Kidney glomerular epithelial cell (primary cell): ENCODE measurements at places on chromosomes 16 and 17.

DNA sequence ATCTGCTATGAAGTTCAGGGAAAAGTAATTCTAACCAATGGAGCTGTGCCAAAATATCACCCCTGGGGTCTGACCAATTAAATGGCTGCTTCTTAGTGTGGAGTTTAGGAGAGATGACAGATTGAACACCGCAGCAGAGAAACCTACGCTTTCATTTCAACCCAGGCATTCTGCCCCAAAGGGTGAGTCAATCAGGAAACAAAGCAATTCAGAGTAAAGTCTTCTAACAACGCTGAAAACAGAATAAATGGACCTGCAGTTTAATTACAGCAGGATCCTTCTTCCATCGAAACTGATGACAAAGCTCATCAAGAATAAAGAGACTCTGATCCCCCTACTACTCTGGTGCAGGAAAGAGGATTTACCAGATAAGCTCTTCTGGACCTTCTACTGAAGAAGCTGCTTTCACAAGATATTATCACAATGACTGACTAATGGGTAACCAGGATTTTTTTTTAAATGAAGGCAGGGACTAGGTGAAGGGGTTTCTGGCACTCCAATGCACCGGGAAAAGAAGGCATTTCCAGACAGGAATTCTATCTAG is 16.7 kb downstream of the RFFL start:
- no peak for DNase-seq

DNA sequence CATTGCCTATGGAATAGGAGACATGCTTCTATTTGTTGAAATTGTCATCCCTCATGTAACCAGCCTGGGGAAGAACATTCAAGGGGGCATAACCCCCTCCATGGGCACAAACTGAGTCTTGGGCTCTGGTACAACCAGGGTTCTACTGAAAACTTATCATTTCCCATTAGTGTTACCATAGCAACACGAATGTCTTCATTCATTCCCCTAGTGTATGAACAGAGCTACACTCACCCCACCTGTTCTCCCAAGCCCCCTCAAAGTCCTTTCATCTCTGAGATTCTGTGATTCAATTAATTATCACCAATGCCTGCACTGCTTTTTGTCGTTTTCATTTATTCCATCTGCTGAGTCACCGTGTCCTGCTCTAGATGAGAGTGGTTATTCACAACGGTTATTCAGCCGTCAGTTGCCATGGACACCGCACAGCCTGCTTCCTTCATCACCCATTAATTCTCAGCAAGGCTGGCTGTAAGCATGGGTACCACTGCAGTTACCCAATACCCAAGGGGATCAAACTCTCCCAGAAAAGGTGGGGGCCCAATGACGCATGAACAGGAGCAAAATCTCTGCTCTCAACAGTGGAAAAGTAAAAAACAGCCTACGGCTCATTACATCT is 1.6 kb upstream of the GAST start:
- DNase-seq = peak; percentile 45

GRCh38 chr16:47110939-47111338 is 32.8 kb downstream of the NETO2 start:
- DNase-seq = no peak

- no peak for DNase-seq
These were observed 46.3 kb upstream of the CCL1 start for GRCh38 chr17:34409352-34409751.

DNA sequence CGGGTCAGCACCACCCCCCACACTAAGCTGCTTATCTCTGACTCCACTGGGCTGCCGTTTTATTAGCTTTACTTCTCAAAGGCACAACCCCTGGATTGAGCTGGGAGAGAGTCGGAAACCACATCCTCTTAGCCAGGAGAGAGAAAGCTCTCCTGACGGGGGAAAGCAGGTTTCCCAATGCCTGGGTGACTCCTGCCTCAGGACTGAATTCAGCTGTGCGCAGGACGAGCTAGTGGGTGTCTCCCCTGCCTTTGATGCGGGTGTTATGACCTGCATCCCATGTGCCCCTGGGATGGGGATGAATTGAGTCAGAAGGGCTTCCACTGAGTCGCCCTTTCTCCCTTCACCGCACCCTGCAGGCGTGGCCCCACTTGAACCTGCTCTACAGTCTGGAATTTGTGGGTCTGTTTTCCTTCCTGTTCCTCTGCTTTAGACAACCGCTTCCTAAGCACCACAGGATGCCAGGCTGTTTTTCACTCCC is 819.2 kb upstream of the EEF2KMT start:
- DNase-seq = no peak

DNA sequence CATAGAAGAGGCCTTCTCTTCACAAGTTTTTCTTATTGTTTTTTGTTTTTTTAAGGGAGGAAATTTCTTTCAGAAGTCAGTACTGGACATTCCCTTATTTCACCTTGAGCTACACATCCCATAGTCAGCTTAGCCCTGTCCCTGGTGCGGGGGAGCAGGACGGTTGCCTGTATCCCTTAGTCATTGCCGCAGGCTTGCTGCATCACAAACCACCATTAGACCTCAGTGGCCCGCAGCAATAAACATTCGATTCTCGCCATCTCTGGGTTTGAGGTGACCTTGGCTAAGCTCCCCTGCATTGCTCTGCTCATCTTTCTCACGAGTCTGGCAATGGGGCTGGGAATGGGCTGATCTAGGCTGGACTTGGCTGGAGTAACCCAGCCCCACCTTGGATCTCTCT is 692.5 kb downstream of the WWOX start:
- DNase-seq = no peak

DNA sequence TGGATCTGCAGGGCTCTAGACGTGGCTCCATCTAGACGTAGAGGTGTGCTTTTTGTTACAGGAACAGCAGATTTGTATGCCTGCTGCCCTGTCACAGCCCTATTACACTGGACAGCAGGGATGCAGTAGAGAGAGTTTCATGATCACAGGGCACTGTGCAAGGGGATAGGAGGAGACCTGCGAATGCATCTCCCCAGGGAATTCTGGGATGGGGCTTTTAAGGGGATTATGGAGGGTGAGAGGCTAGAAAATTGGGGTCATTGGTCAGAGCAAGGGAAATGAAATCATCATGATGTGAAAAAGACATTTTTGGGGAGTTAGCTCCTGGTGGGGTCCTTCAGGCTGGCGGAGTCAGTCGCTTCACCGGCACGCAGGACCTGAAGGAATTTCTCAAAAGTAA is 3.9 kb upstream of the NUPR1 start:
- no peak for DNase-seq

DNA sequence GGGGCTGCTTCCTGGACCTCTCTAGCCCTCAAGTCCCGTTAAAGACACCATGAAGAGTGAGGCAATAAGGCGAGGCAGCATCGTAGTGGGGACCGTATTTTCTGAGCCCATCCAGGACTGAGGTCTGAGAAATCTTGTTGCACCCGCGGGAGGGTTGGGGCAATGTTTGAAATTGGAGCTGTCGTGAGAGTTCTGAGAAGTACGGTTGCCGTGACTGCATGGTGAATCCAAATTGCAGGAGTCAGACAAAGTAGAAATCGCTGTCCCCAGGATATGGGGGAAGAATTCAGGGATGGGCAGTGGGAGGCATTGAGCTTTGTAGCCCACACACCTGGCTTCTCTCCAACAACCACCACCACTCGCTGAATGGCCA is 42.0 kb upstream of the RPL38 start:
- DNase-seq = no peak

GRCh38 chr17:42408061-42408460 is 15.0 kb downstream of the CAVIN1 start:
- DNase-seq = no peak

- DNase-seq = no peak
These were observed 27.3 kb downstream of the NGFR start for GRCh38 chr17:49522357-49522890.

GRCh38 chr16:15894571-15895374 is 6.4 kb upstream of the CEP20 start:
- DNase-seq = no peak

GRCh38 chr16:55489119-55489955 is 10.3 kb downstream of the MMP2 start:
- DNase-seq = no peak

GRCh38 chr16:81679721-81680430 is 99.2 kb upstream of the PLCG2 start:
- DNase-seq = no peak

GRCh38 chr17:35175638-35176415 is 18.4 kb downstream of the SLC35G3 start:
- no peak for DNase-seq

DNA sequence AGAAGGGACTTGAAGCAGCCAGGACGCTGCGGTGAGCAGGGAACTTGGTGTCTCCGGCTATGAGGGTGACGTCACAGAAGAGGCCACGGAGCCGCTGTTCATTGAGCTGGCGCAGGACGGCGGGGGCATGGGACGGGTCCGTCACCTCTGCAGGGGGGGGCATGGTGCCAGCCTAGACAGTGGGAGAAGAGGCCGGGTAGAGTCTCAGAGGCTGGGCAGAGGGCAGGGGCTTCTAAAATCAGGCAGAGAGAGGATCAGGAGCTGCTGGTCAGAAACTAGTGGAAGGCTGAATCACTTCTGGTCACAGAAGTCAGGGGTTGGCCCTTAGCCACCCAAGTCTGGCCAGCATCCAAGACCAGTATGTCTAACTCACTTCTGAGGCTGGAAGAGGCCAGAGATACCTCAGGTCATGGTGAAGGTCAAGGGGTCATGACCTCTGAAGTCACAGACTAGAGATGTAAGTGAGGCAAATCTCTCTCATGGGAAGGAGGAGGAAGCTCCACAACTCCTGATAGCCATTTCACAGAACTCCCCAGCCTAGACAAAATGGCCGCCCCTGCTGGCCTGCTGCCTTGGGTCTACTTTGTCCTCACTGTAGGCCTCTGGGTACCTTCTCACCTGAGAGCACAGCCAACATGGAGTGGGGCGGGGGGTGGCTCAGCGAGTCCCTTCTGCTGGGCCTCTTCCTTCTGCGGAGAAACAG is 12.6 kb downstream of the ZBTB4 start:
- peak; percentile 28 for DNase-seq

DNA sequence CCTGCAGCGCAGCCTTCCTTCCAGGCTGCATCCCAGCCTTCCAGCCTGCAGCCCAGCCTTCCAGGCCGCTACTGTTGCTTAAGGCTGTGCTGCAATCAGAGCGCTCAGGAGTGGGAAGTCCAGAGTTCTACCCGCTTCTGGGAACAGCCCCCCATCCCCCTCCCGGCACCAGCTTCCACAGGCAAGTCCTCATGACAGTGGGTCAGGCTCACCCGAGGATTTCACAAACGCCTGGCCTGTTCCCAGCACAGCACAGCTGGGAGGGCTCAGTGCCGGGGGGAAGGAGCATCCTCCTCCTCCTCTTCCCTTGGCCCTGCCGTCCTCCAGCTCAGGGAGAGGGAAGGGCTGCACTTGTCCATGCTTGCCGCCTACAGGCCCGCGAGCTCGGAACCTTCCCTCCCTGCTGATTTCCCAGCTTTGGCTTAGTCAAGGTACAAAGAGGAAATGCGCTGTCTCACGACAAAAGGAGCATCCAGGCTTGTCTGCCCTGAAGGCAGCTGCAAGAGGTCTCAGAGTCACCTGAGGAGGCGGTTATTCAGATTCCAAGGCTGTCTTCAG is 8.3 kb downstream of the SOCS3 start:
- no peak for DNase-seq

DNA sequence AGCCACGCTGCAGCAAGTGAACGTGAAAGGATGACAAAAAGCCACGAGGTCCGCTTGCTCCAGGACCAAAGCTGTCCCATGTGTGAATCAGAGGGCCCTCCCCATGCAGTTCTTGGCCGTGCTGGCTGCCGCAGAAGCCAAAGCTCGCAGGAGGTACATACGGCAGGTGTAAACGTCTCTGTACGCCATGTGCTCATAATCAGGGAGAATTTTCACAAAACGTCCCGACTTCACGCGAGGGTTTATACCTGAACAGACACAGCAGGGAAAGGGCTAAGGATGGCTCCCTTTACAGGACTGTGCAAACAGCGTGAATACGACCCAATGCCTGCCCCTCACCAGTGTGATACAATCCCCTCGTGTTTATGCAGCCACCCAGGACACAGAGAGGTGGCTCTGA is 25.3 kb downstream of the FBXO31 start:
- DNase-seq = no peak

DNA sequence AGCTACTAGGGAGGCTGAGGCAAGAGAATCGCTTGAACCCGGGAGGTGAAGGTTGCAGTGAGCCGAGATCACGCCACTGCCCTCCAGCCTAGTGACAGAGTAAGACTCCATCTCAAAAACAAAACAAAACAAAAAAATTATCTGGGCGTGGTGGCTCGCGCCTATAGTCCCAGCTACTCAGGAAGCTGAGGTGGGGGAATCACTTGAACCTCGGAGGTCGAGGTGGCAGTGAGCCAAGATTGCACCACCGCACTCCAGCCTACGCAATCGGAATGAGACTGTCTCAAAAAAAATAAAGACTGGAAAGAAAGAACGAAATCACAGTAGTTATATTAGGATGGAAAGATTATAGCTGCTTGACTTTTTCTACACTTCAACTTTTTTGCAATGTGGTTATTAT is 18.9 kb downstream of the COG1 start:
- DNase-seq = no peak

DNA sequence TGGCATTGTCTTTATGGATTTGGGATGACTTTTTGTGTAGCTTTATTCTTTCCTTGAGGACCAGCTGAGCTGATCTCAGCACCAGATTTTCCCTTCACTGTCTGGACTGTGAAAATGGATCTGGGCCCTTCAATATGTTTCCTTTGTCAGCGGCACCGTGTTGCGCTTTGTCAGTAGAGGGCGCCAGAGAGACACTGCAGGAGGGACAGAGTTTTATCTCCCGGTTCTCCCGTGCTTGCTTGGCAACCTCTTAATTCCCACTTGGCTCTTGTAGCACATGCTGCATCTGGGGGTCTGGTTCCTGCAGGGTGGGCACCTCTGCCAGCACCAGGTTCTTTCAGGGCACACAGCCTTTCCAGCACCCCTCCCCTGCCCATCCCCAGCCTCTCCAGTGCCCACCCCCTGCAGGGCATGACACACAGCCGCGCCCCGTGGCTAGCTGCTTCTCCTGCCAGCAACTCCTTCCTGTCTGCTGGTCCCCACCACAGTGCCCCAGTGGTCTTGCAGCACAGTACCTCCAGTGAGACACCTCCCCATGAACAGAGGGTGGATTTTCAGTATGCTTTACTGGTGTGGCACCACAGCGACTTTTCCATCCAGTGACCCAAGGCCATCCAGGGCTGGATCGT is 19.6 kb downstream of the OR1D5 start:
- no peak for DNase-seq

- DNase-seq = no peak
These were observed 166.5 kb upstream of the PLCG2 start for GRCh38 chr16:81612351-81613163.

- no peak for DNase-seq
These were observed 52.3 kb downstream of the KPNA2 start for GRCh38 chr17:68087851-68088250.

DNA sequence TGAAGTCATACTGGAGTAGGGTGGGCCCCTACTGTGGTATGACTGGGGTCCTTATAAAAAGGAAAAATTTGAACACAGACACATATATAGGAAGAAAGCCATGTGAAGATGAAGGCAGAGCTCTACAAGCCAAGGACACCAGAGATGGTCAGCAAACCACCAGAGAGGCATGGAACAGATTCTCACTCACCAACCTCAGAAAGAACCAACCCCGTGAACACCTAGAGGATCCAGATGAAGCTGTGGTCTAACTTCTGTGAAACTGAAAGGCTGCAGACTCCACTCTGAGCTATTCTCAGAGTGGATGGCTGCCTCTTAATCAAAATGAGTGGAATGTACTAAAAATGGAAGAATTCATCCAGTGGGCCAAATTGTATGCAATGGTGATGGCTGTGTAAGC is 149.6 kb downstream of the ABCA8 start:
- DNase-seq = no peak

GRCh38 chr16:81275795-81276194 is 37.3 kb downstream of the BCO1 start:
- DNase-seq = no peak
